Stimulated activated CD8-positive, alpha-beta memory T cell treated with anti-CD3 and anti-CD28 coated beads, Interleukin-4, amount 100 ng/mL, for 4 hours (primary cell): ENCODE measurements at places on chromosomes 5 and 9.

- DNase-seq, result no peak
Measured at GRCh38 chr9:72533322-72533721, 11.9 kb downstream of the TMC1 start.

DNA sequence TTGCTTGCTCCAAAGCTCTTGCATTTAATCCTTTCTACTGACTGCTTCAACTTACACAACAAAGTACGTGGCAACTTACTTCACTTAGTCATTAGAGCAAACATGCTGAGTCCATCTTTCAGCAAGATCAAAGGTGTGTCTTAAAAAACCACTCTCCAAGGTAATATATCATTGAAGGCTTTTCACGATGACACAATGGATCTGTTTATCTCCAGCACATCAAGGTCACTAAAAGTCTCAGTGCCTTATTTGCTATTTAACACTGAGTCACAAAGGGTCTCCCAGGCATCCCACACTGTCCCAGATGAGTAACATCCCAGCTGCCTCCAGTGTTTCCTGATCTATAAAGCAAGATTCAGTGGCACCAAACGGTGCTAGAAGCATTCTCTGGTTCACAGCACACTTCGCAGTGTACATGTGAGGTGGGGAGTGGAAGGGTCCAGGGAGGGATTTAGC is 3.7 kb upstream of the CLK4 start:
- no peak for DNase-seq

- peak; percentile 70 for DNase-seq
Measured at GRCh38 chr9:88388203-88388885, at the start of gene SPIN1. Gene SPIN1 (plus strand): TSS chr9:88388444. CDS start chr9:88426540, 38,096 bp downstream.

DNA sequence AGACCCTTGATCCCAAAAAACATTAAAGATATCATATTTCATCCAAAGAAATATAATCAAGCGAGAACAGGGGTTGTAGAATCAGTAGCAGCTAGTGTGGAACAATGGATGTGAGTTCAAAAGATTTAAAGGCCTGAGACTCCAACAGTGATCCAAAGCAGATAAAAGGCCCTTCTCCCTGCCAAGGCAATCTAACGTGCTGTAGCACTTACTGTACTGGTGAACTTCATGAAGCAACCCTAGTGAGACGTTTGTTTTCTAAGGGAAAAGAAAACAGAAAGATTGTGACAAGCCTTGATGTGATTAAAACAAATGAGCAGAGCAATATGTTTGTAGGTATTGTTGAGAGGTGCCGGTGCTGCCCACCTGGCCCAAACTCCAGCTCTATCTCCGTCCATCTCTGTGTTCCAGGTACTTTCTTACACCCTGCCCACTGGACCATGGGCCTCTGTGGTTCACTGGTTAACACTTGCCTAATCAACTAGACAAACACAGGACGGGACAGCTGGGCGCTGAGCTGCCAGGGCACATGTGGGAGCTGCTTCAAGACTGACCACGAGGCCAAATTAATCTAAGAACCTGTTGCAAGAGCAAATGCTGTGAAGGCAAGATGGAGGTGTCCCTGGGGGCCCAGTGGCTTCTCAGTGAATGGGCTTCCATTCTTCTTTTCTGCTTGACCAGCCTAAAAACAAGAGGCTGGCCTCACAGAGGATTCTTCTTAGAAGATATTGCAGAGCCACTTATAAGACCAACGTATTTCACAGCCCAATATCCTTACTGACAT is 265.5 kb downstream of the CWC27 start:
- DNase-seq, result no peak

DNA sequence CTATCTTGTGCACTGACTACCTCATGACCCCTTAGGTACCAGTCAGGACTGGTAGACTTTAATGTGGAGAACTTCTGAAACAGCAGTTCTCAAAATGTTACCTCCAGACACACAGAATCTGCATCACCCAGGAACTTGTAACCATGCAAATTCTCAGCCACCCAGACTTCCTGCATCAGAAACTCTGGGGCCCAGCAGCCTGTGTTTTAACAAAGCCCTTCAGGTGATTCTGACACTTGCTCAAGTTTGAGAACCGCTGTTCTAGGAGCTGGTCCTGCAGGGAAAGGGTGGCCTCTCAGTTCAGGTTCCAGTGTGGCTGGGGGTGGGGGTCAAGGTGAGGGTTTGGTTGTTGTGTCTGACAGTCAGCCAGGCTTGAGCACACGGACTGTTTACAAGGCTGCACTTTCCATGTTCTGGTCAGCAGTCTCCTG is 28.4 kb downstream of the ZFP62 start:
- DNase-seq, result no peak

GRCh38 chr9:29647451-29647850 is 2074.2 kb upstream of the C9orf72 start:
- no peak for DNase-seq

GRCh38 chr9:34611251-34611810 is 566 bp downstream of the RPP25L start:
- DNase-seq, result no peak

DNA sequence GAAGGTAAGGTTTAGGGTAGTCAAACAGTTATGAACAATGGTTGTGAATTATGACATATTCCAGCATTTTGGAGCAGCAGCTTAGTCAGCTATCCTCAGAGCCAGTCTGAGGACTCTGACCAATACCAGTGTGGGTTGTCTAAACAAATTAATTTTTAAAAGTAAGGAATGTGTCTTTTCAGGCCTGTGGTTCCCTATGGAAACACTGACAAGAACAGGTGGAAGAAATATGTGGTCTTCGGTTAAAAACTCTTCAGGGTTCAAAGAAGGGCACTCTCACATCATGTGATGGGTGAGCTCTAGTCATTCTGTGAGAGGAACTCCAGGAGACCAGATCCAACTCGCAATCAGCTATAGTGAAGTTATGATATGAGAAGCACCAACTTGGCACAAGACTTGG is 33.5 kb upstream of the ALDOB start:
- no peak for DNase-seq

- DNase-seq, result no peak
Measured at GRCh38 chr5:76401801-76402250, 1.3 kb upstream of the IQGAP2 start.

GRCh38 chr9:71638627-71639026 is 129.7 kb downstream of the CEMIP2 start:
- no peak for DNase-seq

GRCh38 chr5:62779010-62779422 is 200.4 kb downstream of the LRRC70 start:
- DNase-seq, result no peak

GRCh38 chr9:33288828-33289483 is 1.4 kb upstream of the NFX1 start:
- no peak for DNase-seq

GRCh38 chr9:78590068-78590467 is 293.1 kb downstream of the PSAT1 start:
- no peak for DNase-seq

GRCh38 chr5:148482697-148483462 is 99.1 kb downstream of the FBXO38 start:
- peak; percentile 6 for DNase-seq

DNA sequence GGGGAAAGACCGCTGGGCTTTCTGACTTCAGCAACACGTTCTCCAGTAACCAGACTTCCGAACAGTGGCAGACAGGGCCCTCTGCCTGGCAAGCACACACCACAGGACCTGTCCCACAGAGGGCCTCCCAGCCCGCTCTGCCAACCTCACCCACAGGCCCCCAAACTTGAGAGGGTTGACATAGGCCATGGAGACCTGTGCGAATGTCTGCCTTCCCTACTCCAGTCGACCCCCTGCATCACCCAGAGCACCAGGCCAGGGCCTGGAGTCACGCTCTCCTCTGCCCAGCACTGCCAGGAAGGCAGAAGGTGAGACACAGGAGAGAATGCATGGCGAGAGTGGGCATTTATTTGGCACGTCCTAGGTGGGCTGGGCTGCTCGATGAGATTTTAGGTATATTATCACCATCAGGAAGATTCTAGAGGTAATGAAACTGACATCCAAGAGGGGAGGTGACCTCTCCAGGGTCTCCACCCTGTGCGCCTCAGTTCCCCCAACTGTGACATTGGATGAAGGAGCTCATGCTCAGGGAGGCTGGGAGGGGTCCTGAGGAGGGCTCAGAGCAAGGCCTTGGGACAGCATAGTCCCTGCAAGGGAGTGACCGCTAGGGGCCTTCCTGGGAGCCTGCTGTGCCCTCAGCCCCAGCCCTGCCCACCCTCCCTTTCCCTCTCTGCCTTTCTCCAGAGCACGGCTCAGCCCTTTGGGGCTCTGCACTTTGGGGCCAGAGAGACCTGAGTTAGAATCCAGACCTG is 54.9 kb downstream of the DUSP1 start:
- DNase-seq, result no peak

DNA sequence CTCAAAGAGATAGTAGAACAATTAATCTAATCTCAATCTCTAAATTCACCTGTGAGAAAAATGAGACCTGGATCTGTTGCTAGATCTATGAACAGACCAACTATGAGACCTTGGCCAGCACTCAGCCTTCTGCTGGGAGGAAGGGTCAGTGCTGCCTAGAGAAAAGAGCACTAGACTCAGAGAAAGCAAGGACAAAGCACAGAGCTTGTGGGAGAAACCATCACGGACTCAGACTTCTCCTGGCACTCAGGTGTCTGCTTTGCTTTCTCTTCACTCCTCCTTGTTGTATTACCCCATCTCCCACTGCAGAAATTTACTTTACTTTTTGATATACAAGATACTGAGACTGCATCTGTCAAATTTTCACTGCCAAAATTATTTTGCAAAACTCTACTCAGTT is 890.0 kb upstream of the NUDT12 start:
- DNase-seq, result no peak

- no peak for DNase-seq
Measured at GRCh38 chr9:109181284-109181683, 14.2 kb upstream of the FRRS1L start.

DNA sequence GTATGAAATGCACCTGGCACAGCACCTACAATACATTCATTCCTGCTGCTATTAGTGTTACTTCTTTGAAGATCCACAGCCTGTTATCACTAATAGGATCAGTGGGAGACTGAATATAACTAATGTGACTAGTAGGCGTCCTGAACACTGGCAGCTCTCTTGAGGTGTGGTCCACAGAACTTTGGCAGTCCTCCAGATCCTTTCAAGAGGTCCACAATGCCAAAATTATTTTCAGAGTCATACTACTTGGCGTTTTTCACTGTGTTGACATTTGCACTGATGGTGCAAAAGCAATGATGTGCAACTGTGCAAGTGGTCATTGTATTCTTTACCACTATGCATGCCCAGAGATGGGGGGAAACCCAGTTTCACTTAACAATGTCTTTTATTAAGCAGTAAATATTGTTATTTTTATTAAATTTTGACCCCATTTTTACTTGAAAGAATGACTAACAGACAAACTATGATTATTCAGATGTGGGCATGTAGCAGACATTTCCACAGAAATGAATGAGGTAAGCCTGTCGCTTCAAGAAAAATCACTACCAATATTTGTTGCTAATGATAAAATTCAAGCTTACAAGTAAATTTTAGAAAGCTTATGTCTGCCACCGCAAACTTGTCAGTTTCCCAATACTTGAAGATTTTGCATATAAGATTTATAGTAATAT is 48.9 kb downstream of the ADRB2 start:
- no peak for DNase-seq

DNA sequence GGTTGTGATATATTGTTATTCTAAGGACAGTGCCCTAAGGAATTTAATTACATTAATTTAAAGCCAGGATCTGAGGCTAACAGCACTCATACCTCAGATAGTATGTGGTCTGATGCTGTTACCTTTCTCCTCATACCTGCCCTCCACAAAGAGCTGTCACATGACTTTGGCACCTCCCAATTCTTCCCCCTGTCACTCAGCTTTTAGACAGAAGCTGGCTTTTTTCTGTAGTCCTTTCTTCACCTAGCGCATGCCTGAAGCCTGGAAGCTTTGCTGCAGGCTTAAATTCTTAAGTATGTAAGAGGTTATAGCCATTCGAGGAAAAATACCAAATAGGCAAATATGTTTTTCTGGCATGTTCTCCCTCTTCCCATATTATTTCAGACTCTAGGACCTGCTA is 61.0 kb upstream of the ADAMTS19 start:
- no peak for DNase-seq

DNA sequence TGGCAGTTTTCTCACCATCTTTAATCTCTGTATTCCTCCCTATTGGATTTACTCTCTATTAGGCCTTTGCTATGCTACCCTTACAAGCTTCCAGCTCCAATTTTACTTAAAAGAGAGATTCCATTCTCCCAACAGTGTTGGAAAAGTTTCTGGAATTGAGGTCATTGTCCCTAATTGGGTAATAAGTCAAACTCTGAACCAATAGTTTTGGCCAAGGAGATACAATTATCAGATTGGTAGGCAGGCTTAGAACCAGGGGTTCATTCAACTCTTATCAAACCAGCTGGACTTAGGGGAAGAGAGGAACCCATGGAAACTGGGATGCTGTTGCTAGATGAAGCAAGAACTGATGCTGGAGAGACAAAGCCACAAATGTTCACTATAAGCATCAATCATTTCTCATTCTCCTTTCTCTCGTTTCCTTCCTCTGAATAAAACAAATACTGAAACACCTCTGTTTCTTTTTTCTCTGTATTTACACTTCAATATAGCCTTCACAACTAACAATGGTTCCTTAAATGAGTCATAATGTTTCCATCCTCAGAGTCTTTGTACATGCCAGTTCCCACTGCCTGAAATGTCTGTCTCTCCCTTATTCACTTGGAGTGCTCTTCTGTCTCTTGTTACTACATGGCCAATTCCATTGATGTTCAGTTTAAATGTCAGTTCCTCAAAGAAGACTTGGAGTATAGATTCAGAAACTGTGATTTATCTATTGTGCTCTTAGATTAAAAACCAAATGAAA is 587.3 kb downstream of the GABRG2 start:
- DNase-seq, result no peak

DNA sequence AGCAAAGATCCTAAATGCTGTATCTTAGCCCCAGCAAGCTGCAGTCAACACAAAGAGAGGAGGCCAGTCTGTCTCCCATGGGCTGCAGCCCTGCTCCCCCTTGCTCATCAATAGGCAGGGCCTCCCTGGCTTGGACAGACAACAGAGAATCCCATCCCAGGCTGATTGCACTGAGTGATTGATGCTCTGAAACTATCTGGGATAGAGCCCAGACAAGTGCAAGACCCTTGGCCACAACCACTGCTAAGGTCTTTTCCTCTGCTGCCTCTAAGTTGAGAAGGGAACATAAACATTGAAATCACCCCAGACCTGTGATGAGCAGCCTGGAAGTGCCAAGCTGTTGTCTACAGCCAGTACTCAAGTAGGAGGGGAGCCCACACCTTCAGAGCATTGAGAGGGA is 661.0 kb upstream of the CDH18 start:
- DNase-seq, result no peak
